LoVo (cell line): ENCODE measurements at places on chromosomes 16 and 17.

- DNase-seq = no peak
Observed at GRCh38 chr16:48323783-48324775, 61.1 kb downstream of the SIAH1 start.

GRCh38 chr17:64385187-64386083 is 5.2 kb downstream of the PECAM1 start:
- peak; percentile 56 for DNase-seq

- DNase-seq = no peak
Observed at GRCh38 chr17:45347444-45347843, 30.6 kb upstream of the MAP3K14 start.

GRCh38 chr16:79918916-79919315 is 318.4 kb upstream of the MAF start:
- no peak for DNase-seq

- DNase-seq = no peak
Observed at GRCh38 chr17:48722201-48722907, at the start of gene PRAC1. PRAC1 (minus strand) TSS chr17:48722518; CDS start chr17:48722392, 126 bp downstream.

- no peak for DNase-seq
Observed at GRCh38 chr17:16652252-16652651, 1.4 kb downstream of the ZNF624 start.

GRCh38 chr17:78842881-78843565 is 2.4 kb upstream of the USP36 start:
- peak; percentile 26 for DNase-seq

DNA sequence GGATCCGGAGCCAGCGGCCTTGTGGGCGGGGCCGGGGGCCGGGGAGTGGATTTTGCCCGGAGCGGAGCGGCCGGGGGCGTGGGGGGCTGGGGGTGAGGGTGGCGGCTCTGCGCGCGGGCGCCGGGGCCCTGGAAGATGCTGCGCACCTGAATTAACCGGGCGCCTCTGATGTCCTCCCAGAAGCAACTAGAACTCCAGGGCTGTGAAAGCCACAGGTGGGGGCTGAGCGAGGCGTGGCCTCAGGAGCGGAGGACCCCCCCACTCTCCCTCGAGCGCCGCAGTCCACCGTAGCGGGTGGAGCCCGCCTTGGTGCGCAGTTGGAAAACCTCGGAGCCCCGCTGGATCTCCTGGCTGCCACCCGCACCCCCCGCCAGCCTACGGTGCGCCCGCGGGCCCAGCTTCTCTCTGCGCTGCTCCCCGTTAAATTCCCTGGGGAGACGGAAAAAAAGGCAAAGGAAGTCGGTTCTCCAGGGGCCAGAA is 549 bp downstream of the SLC26A11 start:
- no peak for DNase-seq
